ENCODE measurements at places on chromosomes 11 and 22. TPM values are rescaled to one million over a fixed set of nuclear protein-coding genes. Genes with fewer than 3 reads are reported as not detected.

DNA sequence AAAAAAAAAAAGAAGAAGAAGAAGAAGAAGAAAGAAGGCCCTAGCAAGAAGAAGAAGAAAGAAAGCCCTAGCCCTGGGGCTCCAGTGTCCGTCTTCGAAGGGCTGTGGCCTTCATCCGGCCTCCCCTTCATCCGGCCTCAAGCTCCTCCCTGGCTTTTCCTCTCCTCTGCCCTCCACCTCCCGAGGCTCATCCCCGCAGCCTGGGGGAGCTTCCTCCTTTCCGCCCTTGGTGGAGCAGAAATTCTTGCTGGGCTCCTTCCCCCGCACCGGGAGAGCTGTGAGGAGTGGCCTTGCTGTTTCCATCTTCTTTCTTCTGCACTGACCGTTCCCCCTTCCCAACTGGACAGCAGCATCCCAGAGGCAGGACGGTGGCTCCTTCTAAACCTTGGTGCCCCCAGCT, 9.5 kb upstream of the LTO1 start:
- no peak for DNase-seq

DNA sequence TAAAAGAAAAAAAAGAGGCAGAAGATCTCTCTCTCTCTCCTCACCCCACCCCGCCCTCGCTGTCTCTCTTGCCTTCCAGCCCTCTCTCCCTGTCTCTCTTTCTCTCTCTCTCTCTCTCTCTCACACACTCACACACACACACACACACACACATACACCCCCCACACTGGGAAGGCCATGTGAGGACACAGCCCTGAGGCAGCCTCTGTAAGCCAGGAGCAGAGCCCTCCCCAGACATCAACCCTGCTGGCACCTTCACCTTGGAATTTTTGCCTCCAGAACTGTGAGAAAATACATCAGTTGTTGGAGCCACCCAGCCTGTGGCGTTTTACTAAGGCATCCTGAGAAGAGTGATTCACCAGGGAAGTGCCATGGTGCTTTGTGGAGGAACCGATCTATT, 14.7 kb downstream of the APOL3 start:
- DNase-seq: no peak

DNA sequence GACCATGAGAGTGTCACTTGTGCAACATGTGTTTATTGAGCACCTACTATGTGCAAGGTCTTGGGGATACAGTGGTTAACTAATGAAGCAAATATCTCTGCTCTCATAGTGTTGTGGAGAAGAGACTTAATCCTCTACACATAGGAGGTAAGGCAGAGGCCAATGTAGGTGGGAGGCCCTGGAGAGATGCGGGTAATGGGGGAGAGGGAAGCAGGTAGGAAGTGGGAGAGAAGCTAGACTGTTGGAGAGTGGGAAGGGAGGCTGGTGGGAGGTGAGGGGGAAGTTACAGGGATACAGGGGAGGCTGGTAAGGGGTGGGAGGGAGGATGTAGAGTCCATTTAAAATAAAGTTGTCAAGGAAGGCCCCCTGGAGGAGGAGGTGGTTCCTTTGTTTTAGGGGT, 240.0 kb downstream of the MIAT start:
- no peak for DNase-seq

DNA sequence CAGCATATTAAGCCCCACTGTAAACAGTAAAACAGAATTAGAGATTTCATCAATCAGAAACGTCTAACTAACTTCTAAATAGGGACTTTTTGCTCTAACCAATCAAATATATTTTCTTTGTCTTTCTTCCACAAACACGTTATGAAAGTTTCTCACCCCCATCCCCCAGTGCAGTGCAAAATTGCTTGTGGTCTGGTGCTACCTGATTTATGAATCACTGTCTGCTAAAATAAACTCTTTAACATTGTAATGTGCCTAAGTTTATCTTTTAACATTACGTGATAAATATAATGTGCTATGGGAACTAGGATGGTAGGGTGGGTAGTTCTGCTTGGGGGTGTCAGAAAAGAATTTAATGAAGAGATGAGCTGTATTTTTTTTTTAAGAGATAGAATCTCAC, 47.3 kb upstream of the SLC5A1 start:
- DNase-seq: no peak

ACRV1 gene
- 0.49 TPM for polyA plus RNA-seq

DNA sequence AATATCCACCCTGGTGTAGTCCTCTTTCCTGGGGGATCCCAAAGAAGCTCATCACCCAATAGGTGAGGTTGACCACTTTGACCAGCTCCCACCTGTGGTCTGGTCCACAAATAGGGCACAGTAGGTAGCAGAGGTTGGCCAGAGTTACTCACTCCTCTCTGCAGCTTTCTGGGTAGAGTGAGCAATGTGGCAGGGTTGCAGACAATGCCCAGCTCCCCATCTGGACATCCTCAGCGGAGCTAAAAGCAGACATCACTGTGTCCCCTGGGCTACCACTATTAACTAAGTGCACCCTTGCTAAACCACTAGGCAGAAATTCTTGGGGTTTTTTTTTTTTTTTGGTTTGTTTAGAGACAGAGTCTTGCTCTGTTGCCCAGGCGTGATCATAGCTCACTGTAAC, 48.4 kb upstream of the TP53I11 start:
- no peak for DNase-seq

GRCh38 chr11:65410936-65411680, 11.5 kb upstream of the NEAT1 start:
- DNase-seq: no peak

- no peak for DNase-seq
These were observed 8.7 kb upstream of the BARX2 start for GRCh38 chr11:129366737-129367597.

- DNase-seq: no peak
These were observed 82.6 kb downstream of the CYP2R1 start for GRCh38 chr11:14809466-14809865.

SLC25A1 gene
- 15.6 TPM for polyA plus RNA-seq

GRCh38 chr22:25602916-25603315, 38.4 kb downstream of the GRK3 start:
- no peak for DNase-seq

CAVIN3 gene
- polyA plus RNA-seq: 18.7 TPM

All from muscle of arm (tissue), 14 donors.